ENCODE measurements at places on chromosomes 11 and 22. TPM values are rescaled to one million over a fixed set of nuclear protein-coding genes. Genes with fewer than 3 reads are reported as not detected.

PHF21A gene
- 17.2 TPM for total RNA-seq

OR52N4 gene
- not detected for total RNA-seq

YAP1 gene
- total RNA-seq: 110 TPM

CRYBB2 gene
- total RNA-seq: not detected

Measured in psoas muscle (tissue), 8 donors.